ENCODE measurements at places on chromosomes 6 and 20.

DNA sequence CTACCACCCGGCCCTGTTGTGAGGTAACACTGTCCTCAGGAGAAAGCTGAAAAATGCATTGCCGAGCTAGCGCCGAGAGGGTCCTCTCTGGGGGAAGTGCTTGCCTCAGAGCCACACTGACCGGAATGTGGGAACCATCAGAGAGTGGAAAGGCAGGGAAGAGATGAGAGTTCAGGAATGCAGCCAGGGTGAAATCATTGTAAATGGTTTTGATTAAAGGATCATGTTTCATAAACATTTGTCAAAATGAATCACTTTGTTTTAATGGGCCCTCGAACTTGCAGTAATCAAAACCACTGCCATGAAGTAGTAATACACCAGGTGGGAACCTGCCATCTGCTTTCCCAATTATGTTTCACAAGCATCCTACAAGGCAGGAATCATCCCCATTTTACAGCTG is 16.9 kb upstream of the IL17F start:
- peak; percentile 33 for DNase-seq

GRCh38 chr6:52641388-52641787 is 29.5 kb upstream of the TMEM14A start:
- no peak for DNase-seq

DNA sequence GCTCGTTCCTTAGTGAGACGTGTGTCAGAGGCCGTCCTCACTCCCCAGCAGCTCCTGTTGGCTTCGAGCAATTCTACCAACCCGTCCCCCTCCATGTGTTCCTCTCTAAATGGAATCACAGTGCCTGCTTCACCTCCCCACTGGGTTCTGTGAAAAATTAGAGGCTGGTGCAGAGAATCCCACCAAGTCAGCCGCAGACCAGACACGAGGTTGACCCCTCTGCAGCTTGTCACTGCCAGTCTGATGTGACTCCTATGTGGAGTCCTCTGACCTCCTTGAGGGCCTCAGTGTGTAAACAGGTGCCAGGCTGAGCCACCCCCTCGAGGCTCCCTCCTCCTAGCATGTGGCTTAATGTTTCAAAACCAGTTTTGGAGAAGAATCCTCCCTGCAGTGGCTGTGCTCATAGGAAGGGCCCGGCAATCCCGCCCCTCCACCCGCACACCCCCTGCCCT is 12.6 kb upstream of the IRF4 start:
- DNase-seq: no peak

GRCh38 chr6:82068721-82069120 is 178.8 kb downstream of the IBTK start:
- no peak for DNase-seq

- DNase-seq: no peak
Measured at GRCh38 chr20:50567860-50568548, 57.8 kb downstream of the PTPN1 start.

DNA sequence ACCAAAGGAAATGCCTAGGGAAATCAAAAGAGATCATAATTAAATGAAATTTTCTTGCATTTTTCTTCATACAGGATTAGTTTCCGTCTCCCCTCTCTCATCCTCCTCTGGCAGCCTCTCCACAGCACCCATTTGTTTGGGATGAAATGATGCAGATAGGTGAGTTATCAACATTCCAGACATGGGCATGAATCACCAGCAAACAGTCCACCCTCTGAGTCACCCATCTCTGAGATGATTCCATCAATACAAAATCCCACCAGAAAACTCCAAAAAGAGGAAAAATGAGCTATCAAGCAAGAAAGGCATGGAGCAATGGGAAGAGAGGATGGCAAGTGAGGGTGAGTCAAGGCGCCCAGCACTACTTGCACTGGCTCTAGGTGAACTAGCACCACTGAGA is 11.4 kb downstream of the MC3R start:
- peak; percentile 43 for DNase-seq

DNA sequence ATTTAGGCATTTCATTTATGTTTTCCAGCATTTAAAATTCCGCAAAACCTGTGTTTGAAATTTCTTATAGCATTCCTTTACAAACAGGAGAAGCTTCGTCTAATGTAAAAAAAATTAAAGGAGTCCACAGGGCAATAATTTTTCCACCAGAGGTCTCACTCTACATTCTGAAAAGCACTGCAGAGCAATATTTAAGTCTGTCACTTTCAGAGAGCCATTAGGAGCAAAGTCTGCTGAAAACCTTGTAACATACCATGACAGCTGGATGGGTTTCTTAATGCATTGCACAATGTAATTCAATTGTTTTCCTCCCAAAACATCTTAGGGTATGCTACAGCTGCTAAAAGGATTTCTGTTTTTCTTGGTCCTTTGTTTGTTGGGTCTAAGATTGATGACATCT is 18.0 kb downstream of the BAG2 start:
- DNase-seq: peak; percentile 22

DNA sequence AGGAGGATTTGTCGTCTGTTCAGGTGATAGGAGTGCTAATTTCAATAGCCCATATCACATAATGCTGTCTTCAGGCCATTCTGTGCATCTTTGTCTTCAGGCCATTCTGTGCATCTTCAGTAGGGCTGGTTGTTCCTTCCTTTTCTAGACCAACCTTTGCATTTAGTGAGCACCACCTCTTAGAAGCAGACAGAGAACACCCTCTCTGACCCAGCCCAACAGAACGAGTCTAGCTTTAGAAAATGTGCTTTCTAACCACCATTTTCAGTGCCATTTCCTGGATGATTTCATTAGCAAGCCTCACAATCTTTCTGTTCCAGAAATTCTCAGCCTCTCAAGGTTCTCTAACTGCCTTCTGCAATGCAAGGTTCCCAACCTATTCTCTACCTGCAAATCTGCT is 215.3 kb upstream of the KCNQ5 start:
- DNase-seq: no peak

GRCh38 chr20:1941226-1941625 is 46.0 kb downstream of the SIRPA start:
- peak; percentile 98 for DNase-seq

GRCh38 chr20:49384437-49385434 is 97.7 kb downstream of the KCNB1 start:
- no peak for DNase-seq

- DNase-seq: no peak
Measured at GRCh38 chr6:166156942-166157341, 10.7 kb downstream of the TBXT start.

DNA sequence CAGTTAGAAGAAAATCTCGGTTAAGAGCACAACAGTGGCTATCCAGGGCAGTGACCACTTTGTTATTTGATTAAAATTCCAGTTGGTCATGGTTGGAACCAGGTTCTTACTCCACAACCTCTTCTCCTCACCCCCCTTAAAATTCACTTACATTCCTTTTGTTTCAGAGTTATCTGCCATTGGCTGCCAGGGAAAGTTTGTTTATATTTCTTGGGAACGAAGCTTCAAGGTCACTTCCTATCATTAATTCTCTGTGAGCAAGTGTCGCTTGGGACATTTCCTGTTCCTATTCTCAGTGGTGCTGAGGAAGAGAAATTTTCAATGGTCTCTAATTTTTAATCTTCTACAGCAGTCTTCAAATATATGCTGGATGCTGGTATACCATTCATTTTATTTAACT is 121.1 kb upstream of the COL21A1 start:
- DNase-seq: no peak

- peak; percentile 91 for DNase-seq
Measured at GRCh38 chr6:35076997-35077712, 64.0 kb downstream of the TCP11 start.

- no peak for DNase-seq
Measured at GRCh38 chr6:153027480-153027879, 25.0 kb upstream of the MTRF1L start.

Measured in bronchial epithelial cell (primary cell).